ENCODE measurements at places on chromosomes 13 and 19.

- no peak for DNase-seq
Measured at GRCh38 chr19:3274942-3275582, 50.6 kb downstream of the CELF5 start.

- DNase-seq: no peak
Measured at GRCh38 chr13:28856287-28856686, 36.1 kb downstream of the MTUS2 start.

GRCh38 chr13:40640202-40640601 is 26.2 kb downstream of the FOXO1 start:
- DNase-seq: no peak

GRCh38 chr19:31616031-31616430 is 266.8 kb upstream of the TSHZ3 start:
- no peak for DNase-seq

GRCh38 chr19:5913739-5914357 is at the start of gene CAPS:
Gene CAPS (plus strand): TSS chr19:5914254. CDS start chr19:5914407, 153 bp downstream.
- DNase-seq: peak; percentile 66

- DNase-seq: no peak
Measured at GRCh38 chr19:39823686-39824085, 10.3 kb downstream of the DYRK1B start.

DNA sequence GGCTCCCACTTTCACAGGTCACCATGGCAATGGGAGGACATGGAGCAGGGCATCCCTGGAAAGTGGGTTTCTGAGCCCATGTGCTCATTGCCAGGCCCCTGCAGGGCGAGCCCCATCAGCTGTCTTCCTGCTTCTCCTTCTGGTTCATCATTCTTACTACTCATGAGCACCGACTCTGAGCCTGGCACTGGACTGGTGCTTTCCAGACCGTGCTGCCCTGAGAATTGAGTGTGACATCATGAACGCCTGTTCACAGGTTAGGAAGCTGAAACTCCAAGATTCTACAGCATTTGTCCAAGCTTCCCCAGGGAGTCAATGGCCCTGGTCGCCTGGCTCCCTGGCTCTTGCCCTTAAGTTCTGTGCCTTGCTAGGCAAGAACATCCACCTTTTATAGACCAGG is 210.4 kb upstream of the ZNF536 start:
- DNase-seq: no peak

- DNase-seq: no peak
Measured at GRCh38 chr13:78592584-78592983, 10.8 kb downstream of the POU4F1 start.

- DNase-seq: no peak
Measured at GRCh38 chr19:20840371-20840770, 64.3 kb downstream of the ZNF66 start.

DNA sequence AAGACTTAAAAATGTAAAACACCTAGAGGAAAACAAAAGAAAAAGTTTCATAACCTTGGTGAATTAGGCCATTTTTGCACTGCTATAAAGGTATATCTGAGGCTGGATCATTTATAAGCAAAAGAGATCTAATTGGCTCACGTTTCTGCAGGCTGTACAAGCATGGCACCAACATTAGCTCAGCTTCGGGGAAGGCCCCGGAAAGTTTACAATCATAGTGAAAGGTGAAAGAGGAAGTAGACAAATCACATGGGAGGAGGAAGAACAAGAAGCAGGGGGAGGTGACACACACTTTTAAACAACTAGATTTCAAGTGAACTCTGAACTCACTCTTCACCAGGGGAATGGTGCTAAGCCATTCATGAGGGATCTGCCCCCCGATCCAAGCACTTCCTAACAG is 1358.5 kb upstream of the PCDH9 start:
- no peak for DNase-seq

- no peak for DNase-seq
Measured at GRCh38 chr13:88976466-88976865, 1305.3 kb downstream of the SLITRK5 start.

DNA sequence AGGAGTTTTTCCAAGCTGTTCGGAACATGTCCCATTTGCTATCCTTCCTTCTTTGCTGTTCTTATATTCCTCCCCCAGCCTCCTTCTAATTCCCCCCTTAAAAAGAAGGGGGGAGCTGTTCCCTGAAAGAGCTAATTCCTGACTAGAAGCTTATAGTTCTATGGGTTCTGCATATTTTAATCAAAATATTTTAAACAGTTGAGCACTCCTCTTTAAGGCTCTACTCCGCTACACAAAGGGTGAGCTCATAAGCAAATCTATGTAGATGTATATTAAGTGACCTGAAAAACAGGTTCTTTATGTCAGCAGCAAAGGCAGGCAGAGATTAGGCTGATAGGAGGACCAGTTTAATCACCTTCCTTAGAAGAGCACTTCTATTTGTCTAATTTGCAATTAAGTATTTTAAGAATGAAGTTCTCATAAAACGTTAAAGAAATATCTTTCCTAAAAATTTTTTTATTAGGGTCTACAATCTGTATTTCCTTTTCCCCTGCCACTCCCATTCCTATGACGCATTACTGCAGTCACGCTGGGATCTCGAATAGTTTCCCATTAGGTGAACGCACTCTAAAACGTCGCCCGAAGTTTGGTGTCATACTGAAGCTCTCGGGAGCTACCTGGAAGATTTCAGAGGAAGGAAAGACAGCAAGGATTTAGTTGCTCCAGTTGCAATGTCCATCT is 5.2 kb downstream of the EFNB2 start:
- no peak for DNase-seq

- no peak for DNase-seq
Measured at GRCh38 chr13:72186730-72187422, 319.9 kb upstream of the DACH1 start.

- peak; percentile 79 for DNase-seq
Measured at GRCh38 chr19:38417544-38418506, 8.2 kb downstream of the RASGRP4 start.

DNA sequence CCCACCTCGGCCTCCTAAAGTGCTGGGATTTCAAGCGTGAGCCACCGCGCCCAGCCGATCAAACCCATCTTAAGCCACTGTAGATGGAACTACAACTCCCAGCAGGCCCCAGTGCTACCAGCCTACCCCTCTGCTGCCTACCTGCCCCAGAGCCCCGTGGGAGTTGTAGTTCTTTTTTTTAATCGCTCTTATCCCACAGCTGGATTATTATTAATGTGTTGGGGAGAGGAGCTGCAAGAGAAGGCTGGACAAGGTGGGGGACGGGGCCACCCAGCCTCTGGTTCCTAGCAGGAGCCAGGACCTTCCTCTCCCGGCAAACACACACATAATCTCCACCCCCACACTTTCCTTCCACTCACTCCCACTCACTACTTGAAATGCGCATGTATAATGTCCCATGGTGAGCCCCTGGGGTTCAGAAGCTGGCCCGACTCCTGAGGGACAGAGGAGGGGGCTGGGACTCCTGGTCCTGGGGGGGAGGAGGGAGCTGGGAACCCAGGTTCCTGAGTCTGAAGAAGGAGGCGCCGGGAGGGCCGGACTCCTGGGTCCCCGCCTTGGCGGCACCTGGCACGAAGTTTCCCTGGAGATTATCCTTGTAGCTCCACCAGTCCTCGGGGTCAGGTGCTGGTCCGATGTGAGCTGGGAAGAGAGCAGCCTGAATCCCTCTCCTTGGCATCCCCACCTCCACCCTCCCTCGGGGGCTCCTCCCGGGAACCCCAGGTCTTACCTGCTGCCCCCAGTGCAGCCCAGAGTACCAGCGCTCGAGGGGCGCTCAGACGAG is 958 bp downstream of the CA11 start:
- peak; percentile 72 for DNase-seq

DNA sequence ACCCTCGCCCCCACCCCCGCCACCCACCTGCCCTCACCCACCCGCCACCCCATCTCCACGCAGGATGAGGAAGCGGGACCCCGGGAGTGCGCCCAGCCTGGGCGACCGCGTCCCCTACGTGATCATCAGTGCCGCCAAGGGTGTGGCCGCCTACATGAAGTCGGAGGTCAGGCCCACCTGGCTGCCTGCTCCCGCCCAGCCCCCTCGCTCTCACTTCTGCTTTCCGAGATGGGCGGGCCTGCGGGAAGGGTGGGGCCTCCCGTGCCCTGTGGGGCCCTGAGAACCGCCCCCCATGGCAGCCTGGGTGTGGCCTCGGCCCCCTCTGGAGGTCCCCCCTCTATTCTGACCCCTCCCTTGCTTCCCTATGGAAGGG is 3.1 kb upstream of the SPIB start:
- no peak for DNase-seq

DNA sequence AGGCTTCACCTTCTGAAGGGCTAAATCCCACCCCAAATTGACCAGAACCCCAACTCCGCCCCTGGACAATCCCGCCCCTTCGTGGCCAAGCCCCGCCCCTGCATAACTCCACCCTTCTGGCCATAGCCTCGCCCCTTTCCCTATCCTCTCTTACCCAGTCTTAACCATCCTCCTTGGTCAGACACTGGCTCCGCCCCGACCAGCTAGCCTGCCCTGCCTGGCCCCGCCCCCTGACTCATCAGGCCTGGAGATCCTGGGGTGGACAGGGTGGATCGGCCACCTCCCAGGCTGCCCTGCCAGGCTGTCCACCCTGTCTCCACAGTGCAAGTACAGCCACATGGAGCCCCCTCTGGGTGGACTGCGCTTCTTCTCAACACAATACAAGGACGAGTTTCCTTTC is 8.0 kb upstream of the ZNF358 start:
- DNase-seq: no peak

DNA sequence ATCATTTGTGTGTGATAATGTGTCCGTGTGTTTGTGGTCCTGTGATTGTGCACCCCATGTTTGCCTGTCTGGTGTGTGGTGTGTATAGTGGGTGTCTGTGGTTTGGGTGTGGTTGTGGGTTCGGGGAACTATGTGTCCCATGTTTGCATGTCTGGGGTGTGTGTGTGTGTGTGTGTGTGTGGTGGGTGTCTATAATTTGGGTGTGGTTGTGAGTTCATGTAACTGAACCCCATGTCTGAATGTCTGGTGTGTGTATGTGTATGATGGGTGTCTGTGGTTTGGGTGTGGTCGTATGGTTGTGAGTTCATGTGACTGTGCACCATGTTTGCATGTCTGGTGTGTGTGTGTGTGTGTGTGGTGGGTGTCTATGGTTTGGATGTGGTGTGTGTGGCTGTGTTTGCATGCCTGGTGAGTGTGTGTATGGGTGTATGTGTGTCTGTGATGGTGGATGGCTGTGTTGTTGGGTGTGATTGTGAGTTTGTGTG is 11.1 kb upstream of the NFIX start:
- no peak for DNase-seq

DNA sequence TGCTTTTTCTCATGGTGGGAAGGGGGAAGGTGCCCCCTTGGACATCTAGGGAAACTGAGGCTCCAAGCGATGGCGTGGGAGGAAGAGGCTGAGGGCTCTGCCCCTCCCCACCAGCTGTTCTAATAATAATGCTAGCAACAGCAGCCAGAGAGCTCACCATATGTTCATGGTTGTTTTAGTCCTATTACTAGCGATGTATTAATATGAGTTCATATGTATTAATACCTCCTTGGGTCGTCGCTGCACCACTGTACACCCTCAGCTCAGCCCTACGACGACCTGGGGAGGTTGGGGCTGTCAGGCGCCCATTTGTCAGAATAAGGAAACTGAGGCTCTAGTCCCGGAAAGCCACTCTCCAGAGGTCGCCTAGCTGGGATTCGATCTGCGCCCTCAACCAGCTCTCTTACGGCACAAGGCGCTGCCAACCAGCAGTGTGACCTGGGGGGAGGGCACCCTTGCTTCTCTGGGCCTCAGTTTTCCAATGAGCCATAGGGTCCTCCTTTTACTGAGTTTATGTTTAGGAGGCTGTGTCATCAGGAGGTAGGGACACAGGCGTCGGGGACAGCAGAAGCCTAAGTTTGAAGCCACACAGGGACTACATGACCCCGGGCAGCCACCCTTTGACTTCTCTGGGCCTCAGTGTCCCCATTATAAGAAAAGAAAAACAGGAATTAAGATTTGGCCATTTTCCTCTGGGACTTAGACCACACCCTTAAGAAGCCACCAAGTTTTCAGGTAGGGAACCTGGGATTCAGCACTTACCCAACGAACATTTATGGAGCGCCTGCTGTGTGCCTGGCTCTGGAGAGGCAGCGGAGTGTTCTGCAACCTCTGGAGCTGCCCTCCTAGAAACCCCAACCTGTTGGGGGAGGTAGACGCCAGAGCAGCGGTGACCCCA is 664 bp downstream of the MAST3 start:
- no peak for DNase-seq

GRCh38 chr19:11196406-11197287 is 698 bp downstream of the KANK2 start:
- peak; percentile 63 for DNase-seq

- DNase-seq: no peak
Measured at GRCh38 chr13:99690426-99691174, 189.3 kb downstream of the TM9SF2 start.

GRCh38 chr13:35163674-35164073 is 221.6 kb downstream of the NBEA start:
- DNase-seq: no peak

DNA sequence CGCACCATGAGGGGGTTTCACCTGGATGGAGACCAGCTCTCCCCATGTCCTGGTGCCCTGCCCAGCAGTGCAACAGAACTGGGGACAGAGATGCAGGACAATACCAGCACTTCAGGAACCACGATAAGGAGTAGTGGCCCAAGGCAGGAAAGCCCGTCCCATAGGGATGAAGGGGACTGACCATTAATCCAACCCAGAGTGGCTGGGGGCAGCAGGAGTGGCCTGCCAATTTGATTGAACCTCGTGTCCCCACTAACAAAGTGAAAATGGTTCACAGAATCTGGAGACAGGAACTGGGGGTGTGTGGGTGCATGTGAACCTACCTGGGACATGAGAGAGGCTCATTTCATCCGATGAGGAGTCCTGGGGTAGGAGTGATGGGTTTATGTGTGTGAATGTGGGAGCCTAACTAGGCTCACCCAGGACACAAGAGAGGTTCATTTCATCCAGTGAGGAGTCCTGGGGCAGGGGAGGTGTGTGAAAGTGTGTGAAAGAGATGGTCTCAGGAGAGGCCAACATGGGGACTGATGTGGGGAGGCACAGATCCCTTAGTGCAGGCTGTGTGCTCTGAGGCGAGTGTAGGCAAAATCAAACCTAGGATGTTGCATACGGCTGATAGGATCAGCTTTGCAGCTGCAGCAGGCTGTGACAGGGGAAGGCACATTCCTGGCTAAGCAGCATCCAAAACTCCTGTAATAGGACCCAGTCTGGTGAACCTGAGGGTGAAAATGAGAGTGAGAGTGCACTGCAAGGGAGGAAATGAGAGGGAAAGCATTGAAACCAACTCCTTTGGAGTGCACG is 98.2 kb downstream of the ZNF429 start:
- no peak for DNase-seq

DNA sequence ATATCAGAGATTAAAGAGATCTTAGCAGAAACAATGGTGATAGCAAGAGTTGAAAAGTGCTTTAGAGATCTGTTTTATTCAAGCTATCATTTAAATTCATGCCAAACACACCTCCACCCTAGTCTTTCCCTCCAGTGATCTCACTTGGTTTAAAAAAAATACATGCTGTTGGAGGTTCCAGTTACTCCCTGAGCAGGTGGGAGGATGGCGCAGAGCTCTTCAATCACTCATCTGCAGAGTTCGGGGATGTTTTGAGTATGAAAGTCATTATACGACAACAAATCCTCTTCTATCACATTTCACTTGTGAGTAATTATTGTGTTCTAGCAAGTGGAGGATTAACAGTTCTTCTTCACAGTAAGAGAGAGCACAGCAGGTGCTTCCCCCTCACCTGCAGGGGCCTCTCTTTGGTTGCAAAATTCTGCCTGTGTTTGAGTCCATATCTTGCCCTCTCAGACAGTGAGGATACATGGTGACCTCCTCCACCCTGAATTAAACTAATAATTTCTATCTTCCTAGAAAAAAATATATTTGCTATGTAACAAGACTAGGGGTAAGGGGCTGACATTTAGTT is 376.7 kb downstream of the LIG4 start:
- no peak for DNase-seq

- DNase-seq: no peak
Measured at GRCh38 chr13:48281556-48281955, 22.0 kb upstream of the RB1 start.

- DNase-seq: no peak
Measured at GRCh38 chr19:40438284-40438683, 5.9 kb downstream of the SERTAD3 start.

All from right lobe of liver (tissue), 6 donors.